ENCODE measurements at places on chromosomes 11 and 22.

DNA sequence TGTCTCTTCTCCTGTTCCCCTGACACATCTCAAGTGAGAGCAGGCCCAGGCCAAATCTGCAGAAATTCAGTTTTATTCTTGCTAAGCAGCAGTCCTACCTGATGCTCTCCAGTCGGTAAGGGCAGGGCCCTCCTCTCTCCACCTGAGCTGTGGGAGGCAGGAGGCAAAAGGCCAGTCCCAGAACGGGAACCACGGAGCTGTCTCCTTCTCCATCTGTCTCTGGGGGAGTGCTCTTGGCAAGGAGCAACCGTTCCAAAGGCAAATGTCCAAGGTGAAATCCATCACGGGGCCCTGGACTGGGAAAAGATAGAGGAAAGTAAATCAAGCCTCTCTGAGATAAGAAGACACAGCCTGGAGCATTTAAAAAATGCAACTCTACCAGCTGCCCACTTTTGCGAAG lies 65.2 kb upstream of the CDON start:
- DNase-seq, result no peak

GRCh38 chr11:65898656-65899355 lies 1.4 kb downstream of the FOSL1 start:
- no peak for DNase-seq

GRCh38 chr22:33648478-33648877 lies 271.8 kb downstream of the LARGE1 start:
- no peak for DNase-seq

DNA sequence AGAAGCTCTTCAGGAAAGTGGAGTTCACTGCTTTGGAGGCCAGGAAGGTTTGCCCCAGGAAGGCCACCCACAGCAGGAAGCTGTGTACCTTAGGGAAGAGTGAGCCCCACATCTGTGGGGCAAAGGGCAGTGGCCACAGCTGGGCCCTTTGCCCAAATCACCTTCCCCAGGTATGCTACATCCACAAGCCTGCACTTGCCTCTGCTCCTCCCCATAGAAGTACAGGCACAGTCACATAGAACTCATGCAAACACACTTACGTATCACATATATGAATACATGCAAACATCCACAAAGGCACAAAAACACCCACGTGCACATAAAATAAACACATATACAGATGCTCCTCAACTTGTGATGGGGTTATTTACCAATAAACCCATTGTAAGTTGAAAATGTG lies 2.1 kb downstream of the TRIM29 start:
- DNase-seq, result no peak

GRCh38 chr11:103929170-103929903 lies 107.1 kb upstream of the DDI1 start:
- no peak for DNase-seq

DNA sequence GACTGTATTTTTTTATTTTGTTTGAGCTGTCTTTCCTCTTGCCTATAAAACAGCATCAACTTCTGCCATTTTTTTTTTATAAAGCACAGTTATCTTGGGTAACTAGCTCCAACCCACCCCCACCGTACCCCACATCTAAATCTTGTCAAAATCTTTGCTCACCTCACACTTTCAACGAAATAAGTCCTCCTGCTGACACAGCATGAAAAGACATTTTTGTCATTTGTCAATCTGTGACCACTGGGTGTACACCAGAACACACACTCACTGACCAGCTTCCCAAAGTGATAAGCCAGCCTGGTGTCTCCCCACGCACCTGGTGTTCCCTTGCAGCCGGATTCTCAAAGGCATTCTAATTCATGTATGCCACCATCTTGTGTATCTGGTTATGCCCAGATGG lies 1.7 kb upstream of the TECTA start:
- DNase-seq, result no peak

DNA sequence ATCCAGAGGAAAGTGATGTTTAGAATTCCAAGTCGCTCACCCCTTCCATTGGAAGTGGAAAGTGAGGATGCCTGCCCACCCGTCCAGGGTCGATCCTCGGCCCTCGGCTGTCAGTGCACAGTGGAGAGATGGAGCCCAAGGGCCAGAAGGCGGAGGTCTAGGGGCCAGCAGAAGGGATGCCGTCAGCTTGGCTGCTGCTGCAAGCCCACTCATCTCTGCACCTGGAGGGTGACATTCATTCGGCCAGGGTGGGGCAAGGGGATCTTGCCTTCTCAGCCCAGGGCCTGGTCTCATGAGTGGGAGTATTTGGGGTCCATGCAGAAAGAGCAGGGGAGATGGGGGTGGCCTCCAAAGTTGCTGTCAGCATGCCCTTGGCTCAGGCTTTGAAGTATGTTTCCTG lies 30.7 kb downstream of the LINC01488 start:
- DNase-seq, result no peak

DNA sequence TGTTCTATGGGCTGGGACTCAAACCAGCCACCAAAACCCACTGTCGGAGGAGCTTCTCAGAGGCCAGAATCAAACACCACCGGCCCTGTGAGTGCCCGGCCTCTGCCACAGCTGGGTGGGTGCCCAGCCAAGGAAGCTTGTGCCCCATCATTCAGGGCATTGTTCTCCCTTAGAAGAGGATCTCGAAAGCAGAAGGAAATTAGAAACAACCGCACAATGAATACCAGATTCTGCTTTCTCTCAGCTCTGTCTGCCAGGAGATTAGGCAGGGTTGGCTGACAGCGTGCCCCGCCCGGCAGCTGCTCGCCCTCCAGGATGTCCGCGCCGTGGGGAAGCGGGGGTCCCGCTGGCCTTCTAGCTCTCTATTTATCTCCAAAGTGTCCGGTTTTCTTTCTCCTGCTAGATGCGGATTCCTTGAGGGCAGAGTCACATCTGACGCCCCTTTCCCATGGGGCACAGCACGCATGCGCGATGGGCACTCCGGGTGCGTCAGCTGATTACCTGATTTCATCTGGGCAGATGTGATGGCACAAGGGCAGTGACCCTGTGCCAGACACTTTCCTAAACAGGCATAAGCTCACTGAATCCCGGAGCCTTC lies 25.5 kb downstream of the SCGB1A1 start:
- DNase-seq, result no peak

DNA sequence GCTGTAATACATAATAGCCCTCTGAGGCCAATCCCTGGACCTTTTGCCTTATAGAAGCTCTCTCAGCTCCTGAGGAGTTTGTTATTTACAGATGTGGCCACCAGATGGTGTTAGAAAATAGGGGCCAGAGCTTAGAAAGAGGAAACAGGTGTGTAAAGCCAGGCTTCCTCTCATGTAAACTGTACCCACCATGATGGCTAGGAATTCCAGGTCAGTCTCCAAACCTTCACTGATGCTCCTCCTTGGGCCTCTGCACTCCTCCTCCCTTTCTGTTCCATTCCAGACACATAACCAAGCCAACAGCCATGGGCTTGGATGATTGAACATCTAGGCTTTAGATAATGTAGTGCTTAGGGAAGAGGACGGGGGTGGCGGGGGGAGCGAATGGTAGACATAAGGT lies 39.7 kb downstream of the USP35 start:
- no peak for DNase-seq

DNA sequence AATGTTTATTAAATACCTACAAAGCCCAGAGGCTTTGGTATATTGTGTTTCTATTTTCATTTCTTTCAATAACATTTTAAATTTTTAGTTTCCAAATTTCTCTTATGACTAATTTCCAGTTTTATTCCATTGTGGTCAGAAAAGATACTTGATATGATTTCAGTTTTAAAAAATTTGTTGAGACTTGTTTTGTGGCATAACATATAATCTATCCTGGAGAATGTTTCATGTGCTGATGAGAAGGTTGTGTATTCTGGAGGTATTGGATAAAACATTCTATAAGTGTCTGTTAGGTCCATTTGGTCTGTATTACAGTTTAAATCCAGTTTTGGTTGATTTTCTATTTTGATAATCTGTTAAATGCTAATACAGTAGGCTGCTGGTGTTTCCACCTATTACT lies 9.8 kb upstream of the RAG1 start:
- DNase-seq, result no peak

GRCh38 chr22:27075891-27076290 lies 418.5 kb downstream of the MIAT start:
- no peak for DNase-seq

DNA sequence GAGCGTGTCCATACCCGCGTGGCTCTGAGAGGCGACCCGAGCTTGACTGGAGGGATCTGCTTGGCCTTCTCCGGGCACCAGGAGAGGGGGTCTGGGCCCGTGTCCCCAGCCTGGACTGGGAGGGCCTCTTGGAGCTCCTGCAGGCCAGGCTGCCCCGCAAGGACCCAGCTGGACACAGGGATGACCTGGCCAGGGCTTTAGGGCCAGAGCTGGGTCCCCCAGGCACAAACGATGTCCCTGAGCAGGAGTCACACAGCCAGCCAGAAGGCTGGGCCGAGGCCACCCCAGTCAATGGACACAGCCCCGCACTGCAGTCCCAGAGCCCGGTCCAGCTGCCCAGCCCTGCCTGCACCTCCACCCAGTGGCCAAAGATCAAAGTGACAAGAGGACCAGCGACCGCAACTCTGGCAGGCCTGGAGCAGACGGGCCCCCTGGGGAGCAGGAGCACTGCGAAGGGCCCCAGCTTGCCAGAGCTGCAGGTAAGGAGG lies 38.2 kb downstream of the TRIOBP start:
- no peak for DNase-seq

GRCh38 chr22:49551897-49552614 lies 275.6 kb downstream of the BRD1 start:
- no peak for DNase-seq

GRCh38 chr11:63405114-63405513 lies 35.5 kb downstream of the SLC22A9 start:
- DNase-seq, result no peak

DNA sequence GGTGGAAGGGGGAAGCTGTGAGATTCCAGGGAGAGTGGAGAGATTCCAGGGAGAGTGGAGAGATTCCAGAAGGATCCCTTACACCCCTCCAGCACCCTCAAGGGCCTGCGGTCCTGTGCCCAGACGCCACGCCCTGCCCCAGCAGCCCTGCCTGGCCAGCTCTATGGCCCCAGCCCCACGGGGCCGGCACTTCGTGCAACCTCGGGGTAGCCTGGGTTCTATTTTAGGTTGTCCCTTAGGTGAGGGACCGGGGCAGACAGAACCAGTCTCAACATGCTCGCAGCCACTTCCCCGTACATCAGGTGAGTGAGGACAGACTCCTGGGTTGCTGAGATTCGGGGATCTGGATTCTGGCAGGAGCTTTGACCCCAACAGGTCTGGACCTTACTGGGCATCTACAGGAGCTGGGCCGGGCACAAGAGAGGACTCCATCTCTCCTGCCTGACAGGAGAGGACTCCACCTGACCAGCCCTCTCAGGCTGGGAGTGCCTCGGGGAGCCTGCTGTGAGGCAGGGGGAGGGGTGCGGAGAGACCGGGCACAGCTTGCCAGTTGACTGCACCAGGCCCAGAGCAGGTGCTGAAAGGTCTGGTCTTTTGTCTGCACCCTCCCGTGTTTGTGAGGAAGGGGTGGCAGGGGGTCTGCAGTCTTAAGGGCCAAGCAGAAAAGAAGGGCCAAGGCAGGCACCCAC lies 8.5 kb upstream of the ADORA2A start:
- DNase-seq, result no peak

DNA sequence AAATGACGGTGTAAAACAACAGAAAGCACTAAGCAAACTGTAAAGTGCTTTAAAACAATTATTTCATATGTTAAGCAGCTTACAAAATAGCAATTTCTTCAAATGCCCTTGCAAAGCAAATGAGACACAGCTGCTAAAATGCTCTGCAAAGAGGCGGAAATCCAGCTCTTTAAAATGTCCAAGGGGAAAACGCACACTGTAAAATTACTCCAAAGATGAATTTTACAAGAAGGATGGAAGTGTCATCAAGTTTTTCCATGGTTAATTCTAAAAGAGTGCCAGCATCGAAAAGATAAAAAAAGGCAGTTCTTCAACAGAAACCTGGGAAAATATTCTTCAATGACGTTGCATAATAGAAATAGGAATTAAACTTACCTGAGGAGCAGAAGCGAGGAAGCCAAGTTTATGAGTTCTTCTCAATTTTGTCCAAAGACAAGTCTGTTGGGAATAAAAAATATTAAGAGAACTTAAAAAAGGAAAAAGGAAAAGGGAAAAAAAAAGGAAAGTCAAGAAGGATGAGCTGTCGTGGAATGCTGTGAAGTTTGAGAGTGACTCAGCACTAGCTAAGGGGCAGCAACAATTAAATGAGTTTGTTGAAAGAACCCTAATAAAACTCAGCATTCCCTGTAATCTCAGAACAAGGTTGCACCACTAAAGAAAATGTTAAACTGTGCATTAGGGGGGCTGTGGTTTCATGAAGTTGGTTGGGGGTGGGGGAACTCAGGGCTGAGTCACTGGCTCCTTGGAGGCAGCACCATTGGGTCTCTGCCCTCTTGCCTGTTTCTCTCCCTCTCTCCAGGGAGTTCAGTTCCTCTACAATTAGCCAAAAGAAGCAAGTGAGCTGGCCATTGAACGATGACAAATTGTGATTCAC lies 64.2 kb upstream of the BLID start:
- no peak for DNase-seq

GRCh38 chr11:33135768-33136443 lies 25.4 kb downstream of the CSTF3 start:
- no peak for DNase-seq

DNA sequence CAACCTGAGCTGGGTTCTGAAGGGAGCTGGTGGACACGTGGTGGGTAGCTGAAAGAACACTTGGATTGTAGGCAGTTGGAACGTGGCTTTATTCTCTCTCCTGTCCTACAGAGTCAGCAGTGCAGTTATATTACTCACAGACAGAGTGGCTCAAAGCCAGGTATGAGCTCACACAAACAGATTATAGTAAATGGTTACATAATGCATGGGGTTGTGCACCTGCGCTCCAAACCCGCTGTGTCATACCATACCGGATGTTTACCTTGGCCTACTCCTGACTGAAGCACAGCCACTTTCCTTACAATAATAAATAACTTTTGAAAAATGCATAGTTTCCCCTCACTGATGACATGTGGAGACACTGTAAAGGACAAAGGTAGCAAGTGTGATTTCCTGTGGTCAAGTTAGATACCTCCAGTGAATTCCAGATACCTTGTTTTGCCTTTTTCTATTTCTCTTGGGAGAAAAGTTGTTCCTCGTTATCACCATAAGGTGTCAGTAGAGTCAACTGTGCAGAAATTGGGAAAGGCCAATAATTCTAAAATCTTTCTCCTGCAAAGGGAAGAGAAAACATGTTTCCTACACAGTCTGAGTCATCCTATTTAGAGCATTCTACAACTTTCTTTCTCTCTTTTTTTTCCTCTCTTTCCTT lies 13.5 kb downstream of the MS4A6A start:
- no peak for DNase-seq

DNA sequence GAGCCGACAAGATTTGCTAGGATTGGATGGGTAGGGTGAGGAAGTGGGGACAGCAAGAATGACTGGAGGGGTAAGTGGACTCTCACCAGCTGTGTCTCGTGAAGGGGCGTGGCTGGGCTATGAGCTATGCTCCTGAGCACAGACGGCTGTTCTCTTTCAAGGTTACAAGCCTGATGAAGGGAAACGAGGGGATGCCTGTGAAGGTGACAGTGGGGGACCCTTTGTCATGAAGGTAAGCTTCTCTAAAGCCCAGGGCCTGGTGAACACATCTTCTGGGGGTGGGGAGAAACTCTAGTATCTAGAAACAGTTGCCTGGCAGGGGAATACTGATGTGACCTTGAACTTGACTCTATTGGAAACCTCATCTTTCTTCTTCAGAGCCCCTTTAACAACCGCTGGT lies 19.9 kb downstream of the F2 start:
- DNase-seq, result no peak

- DNase-seq, result no peak
Observed at GRCh38 chr11:255176-255575, 18.4 kb downstream of the PSMD13 start.

GRCh38 chr22:43512279-43512678 lies 100.5 kb downstream of the MPPED1 start:
- no peak for DNase-seq

- no peak for DNase-seq
Observed at GRCh38 chr22:45698094-45698493, 26.5 kb downstream of the ATXN10 start.

- DNase-seq, result peak; percentile 52
Observed at GRCh38 chr11:63537293-63538101, 889 bp downstream of the PLAAT4 start.

Data from caudate nucleus (tissue), 63 donors.